B cell (primary cell): ENCODE measurements at places on chromosomes 11 and 22. TPM values are rescaled to one million over a fixed set of nuclear protein-coding genes. Genes with fewer than 3 reads are reported as not detected.

The CNTN5 gene
- total RNA-seq, result not detected in 2 replicates

The MIF gene
- total RNA-seq, result 125 and 143 TPM in 2 replicates

The CCDC87 gene
- total RNA-seq, result 0.17 and 0.39 TPM in 2 replicates

The CARD18 gene
- total RNA-seq, result not detected in 2 replicates

The PDE3B gene
- total RNA-seq, result 60.7 and 70.7 TPM in 2 replicates

The IGSF22 gene
- total RNA-seq, result 1.6 and 2.6 TPM in 2 replicates

The MUC2 gene
- not detected in 2 replicates for total RNA-seq

The SLC7A4 gene
- total RNA-seq, result not detected in 2 replicates

The TEF gene
- total RNA-seq, result 5.5 and 6.8 TPM in 2 replicates

The OR2AT4 gene
- not detected in 2 replicates for total RNA-seq

The EXPH5 gene
- 0.37 and 0.66 TPM in 2 replicates for total RNA-seq

The PATE3 gene
- total RNA-seq, result not detected in 2 replicates

The FGF4 gene
- total RNA-seq, result not detected in 2 replicates

The TPH1 gene
- 2.7 and 2.8 TPM in 2 replicates for total RNA-seq

The C11orf54 gene
- total RNA-seq, result 38.9 and 40.3 TPM in 2 replicates

The OR52E8 gene
- not detected in 2 replicates for total RNA-seq

The MIAT gene
- 14.8 and 18.4 TPM in 2 replicates for total RNA-seq

The HMOX1 gene
- 21.9 TPM in 2 replicates for total RNA-seq

The HPX gene
- 1.1 and 2.4 TPM in 2 replicates for total RNA-seq

The LRRC74B gene
- 0.12 and 0.17 TPM in 2 replicates for total RNA-seq

The BRD1 gene
- total RNA-seq, result 73.3 and 77.8 TPM in 2 replicates

The SCGB1A1 gene
- total RNA-seq, result not detected in 2 replicates

The PTPN5 gene
- not detected in 2 replicates for total RNA-seq

The MS4A6E gene
- total RNA-seq, result not detected in 2 replicates

The AGBL2 gene
- 13.6 and 17.0 TPM in 2 replicates for total RNA-seq

The SLC25A45 gene
- 16.4 and 18.2 TPM in 2 replicates for total RNA-seq

The LINC01488 gene
- not detected in 2 replicates for total RNA-seq

The ZBTB3 gene
- total RNA-seq, result 22.0 and 24.8 TPM in 2 replicates

The CHRM4 gene
- 0.49 TPM in 1 of 2 replicates, not detected in the other for total RNA-seq

The JHY gene
- 4.6 and 5.1 TPM in 2 replicates for total RNA-seq

The RPS3 gene
- 3,554 and 3,642 TPM in 2 replicates for total RNA-seq

The KRTAP5-8 gene
- 0.49 TPM in 1 of 2 replicates, not detected in the other for total RNA-seq

The NLRP10 gene
- total RNA-seq, result not detected in 2 replicates

The GGT1 gene
- total RNA-seq, result 7.8 and 10.4 TPM in 2 replicates

The FAM83F gene
- total RNA-seq, result 0.05 and 0.10 TPM in 2 replicates

The C11orf65 gene
- total RNA-seq, result 1.4 and 1.7 TPM in 2 replicates
